Activated naive CD8-positive, alpha-beta T cell treated with anti-CD3 and anti-CD28 coated beads for 36 hours (primary cell): ENCODE measurements at places on chromosomes 7 and 10.

DNA sequence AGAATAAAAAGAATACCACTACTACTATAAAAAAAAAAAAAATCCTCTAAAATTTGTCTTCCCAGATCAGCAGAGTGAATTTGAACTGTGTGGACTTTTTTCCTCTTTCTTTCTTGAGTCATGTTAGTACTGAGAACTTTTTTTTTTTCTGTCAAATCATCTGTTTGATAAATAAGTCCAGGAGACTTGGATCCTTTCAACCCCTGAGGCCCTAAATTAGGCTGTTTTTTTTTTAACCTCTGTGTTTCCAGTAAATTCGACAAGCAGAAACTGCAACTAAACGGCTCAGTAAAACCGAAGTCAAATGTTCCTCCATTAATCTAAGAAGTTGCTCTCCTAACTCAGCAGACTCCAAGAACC, 2.7 kb downstream of the MAP3K8 start:
- peak overlapping the region; percentile 84 for H3K27ac ChIP-seq
- H3K4me1 ChIP-seq: peaks cover 44% of the 10 kb centered on the region
- H3K27me3 ChIP-seq: peaks cover 4% of the 10 kb centered on the region
- no peak for DNase-seq

DNA sequence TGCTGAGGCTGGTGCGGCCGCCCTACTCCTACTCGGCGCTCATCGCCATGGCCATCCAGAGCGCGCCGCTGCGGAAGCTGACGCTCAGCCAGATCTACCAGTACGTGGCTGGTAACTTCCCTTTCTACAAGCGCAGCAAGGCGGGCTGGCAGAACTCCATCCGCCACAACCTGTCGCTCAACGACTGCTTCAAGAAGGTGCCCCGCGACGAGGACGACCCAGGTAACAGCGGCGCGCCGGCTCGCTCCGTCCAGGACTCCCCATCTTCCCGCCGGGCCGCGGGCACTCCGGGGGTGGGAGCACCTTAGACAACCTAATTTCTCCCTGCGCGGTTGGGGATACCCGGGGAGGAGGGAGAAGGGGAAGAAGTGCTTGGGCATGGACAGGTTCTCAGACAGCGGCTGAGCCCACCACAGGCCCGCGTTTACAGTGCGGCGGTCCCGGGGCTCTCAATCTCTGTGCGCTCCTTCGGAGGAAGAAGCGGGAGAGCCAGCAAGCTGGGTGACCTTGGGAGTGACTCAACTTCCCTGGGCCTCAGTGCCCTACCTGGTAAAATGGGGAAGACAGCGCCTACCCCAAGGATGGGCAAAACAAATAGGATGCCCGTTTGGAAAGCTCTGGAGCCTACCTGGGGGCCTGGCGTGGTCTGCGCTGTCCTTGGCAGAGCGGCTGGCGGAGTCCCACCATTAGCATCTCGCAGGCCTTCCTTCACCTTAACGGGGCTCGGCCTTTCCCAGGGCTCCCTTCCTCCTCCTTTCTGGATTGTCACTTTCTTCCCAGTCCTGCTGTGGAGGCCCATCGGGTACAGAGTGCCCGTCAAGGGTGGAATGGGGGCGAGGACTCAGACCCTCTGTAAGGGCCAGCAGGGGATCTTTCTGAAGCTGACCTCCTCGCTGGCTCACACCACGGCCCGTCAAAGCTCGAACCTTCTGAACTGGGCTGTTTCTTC, 852 bp downstream of the FOXI2 start:
- peaks cover 52% of the 10 kb centered on the region for H3K27me3 ChIP-seq
- no peaks in the 10 kb centered on the region for H3K36me3 ChIP-seq
- no peak overlapping the region for H3K4me3 ChIP-seq
- DNase-seq: no peak
- no peak overlapping the region for H3K27ac ChIP-seq

DNA sequence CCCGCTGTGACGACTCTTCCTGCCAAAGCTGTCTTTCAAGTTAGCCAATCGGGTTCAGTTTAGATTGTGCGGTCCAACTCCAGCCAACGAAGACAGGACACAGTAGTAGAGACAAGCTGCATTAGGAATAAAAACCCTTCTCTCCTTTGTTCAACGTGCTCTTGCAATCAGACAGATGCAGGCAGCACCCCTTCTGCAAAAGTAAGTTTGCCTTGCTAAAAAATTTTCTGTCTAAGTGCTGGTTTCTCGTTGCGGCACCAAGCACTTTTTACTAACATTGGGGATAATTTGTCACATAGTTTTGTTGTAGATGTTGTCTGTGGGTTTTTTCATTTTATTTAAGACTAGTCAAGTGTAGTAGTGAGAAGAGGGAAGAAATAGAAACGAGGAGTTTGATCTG, 58.1 kb downstream of the MINPP1 start:
- no peak for DNase-seq
- H3K36me3 ChIP-seq: peaks cover 8% of the 10 kb centered on the region
- no peaks in the 10 kb centered on the region for H3K4me1 ChIP-seq
- H3K27me3 ChIP-seq: peaks cover 6% of the 10 kb centered on the region

DNA sequence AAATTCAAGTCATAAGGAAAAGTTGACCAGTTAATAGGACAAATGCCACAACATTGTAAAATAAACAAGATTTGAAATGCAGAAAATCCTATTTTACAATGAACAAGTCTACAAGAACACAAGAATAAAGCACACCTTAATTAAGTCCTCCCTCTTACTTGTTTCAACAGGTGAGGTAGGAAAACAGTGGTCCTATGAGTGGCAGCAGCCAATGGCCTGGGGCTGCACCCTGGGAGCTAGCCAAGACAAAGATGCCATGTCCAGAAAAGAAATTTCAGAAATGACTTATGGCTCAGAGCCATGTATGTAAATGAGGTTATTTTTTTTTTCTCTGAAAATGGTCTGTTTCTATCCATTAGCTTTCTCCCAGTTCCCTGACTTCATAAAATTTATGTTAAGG, 14.3 kb downstream of the KLLN start:
- H3K27me3 ChIP-seq: no peaks in the 10 kb centered on the region
- no peak for DNase-seq
- H3K36me3 ChIP-seq: no peaks in the 10 kb centered on the region
- peaks cover 4% of the 10 kb centered on the region for H3K4me1 ChIP-seq

GRCh38 chr10:67921065-67921464, 36.6 kb downstream of the SIRT1 start:
- H3K27me3 ChIP-seq: no peaks in the 10 kb centered on the region
- DNase-seq: no peak
- H3K4me3 ChIP-seq: no peak overlapping the region

GRCh38 chr10:96596422-96597407, 9.9 kb upstream of the TM9SF3 start:
- H3K36me3 ChIP-seq: peaks cover 7% of the 10 kb centered on the region
- DNase-seq: no peak
- H3K4me1 ChIP-seq: peaks cover 2% of the 10 kb centered on the region
- peaks cover 3% of the 10 kb centered on the region for H3K27me3 ChIP-seq
- H3K27ac ChIP-seq: no peak overlapping the region
- no peak overlapping the region for H3K4me3 ChIP-seq

DNA sequence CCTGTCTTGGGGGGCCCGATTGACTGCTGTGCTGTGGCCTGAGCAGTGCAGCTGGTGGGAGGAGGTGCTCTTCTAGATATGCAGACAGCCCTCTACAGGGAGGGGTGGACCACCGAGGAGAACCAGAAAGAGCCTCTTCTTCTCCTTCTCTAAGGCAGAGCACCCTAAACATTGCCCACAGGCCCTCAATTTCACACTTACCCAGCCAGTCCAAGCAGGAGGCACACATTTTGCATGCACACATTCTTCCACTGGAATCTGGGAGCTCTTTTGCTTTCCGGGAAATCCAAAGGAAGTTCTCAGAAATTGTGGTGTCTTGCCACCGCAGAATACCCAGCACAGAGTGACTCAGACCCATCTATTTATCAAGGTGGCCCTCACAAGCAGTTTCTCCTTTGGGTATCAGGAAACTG, 45.8 kb downstream of the EEPD1 start:
- peaks cover 14% of the 10 kb centered on the region for H3K4me1 ChIP-seq
- no peak overlapping the region for H3K4me3 ChIP-seq
- no peak overlapping the region for H3K27ac ChIP-seq

- H3K27me3 ChIP-seq: peaks cover 4% of the 10 kb centered on the region
- no peak overlapping the region for H3K27ac ChIP-seq
- no peaks in the 10 kb centered on the region for H3K4me1 ChIP-seq
- no peak overlapping the region for H3K4me3 ChIP-seq
- H3K36me3 ChIP-seq: no peaks in the 10 kb centered on the region
Observed at GRCh38 chr7:34048445-34048844, 143.1 kb downstream of the BMPER start.

DNA sequence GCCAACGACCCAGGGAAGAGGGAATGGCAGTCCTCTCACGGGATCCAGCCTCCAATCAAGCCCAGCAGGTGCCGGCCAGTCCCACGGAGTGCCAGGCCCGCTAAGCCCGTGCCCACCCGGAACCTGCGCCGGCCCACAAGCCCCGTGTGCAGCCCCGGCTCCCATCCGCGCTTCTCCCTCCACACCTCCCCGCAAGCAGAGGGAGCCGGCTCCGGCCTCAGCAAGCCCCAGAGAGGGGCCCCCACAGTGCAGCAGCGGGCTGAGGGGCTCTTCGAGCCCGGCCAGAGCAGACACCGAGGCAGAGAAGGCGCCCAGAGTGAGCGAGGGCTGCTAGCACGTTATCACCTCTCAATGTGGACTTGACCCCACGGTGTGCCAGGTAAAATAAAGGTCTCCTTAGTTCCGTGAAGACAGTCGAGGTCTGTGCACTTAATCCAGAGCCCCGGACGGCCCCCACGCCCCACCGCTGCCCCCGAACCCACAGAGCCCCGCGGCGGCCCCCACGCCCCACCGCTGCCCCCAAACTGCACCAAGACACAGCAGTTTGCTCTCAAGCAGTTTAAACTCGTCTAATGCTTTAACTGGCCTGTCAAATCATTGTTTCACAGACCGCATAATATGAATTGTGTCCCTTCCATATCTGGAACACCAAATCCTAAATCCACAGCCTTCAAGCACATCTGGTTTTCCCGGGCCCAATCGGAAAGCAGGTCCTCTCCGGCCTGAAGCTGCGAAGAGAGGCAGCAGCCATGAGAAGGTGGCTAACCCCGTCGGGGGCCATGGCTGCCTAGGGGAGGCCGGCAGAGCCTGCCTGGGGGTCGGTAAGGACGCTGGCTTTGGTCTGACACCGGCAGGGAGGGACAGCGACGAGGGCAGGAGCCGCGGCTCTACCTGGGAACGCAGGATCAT, 307.8 kb downstream of the PTPRN2 start:
- no peak for DNase-seq
- no peak overlapping the region for H3K27ac ChIP-seq
- no peak overlapping the region for H3K4me3 ChIP-seq
- H3K4me1 ChIP-seq: no peaks in the 10 kb centered on the region
- no peaks in the 10 kb centered on the region for H3K27me3 ChIP-seq

DNA sequence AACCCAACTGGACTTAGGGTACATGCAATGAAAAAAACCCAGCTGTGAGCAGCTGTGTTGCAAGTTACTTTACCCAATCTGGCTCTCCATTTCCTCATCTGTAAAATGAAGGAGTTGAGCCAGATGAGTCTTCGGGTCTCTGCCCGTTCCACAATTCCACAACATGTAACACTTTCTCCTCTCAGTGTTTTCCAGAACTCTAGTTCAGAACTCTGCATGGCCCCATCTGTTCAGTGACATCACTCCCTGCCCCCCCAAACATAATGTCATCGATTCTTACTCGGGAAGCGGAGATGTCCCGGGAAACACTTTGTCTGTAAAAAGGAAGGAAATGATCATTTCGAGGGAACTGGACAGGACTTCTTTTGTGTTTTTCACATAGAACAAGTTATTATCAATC, 2.5 kb downstream of the SH3PXD2A start:
- H3K4me1 ChIP-seq: peaks cover 8% of the 10 kb centered on the region
- peaks cover 41% of the 10 kb centered on the region for H3K27me3 ChIP-seq
- no peak for DNase-seq
- H3K4me3 ChIP-seq: no peak overlapping the region
- H3K36me3 ChIP-seq: no peaks in the 10 kb centered on the region

- no peaks in the 10 kb centered on the region for H3K36me3 ChIP-seq
- H3K27me3 ChIP-seq: peaks cover 26% of the 10 kb centered on the region
- H3K27ac ChIP-seq: no peak overlapping the region
- H3K4me3 ChIP-seq: no peak overlapping the region
Observed at GRCh38 chr7:78039790-78040776, 241.5 kb downstream of the PHTF2 start.

GRCh38 chr7:92753614-92754013, 82.8 kb downstream of the CDK6 start:
- peaks cover 34% of the 10 kb centered on the region for H3K4me1 ChIP-seq
- H3K36me3 ChIP-seq: peaks cover 56% of the 10 kb centered on the region
- no peaks in the 10 kb centered on the region for H3K27me3 ChIP-seq
- H3K27ac ChIP-seq: no peak overlapping the region
- DNase-seq: no peak

GRCh38 chr10:75508814-75509306, 77.4 kb downstream of the LRMDA start:
- H3K27me3 ChIP-seq: peaks cover 9% of the 10 kb centered on the region
- H3K36me3 ChIP-seq: no peaks in the 10 kb centered on the region
- H3K27ac ChIP-seq: no peak overlapping the region
- DNase-seq: no peak

- peaks cover 5% of the 10 kb centered on the region for H3K4me1 ChIP-seq
- no peak overlapping the region for H3K27ac ChIP-seq
- peaks cover 2% of the 10 kb centered on the region for H3K27me3 ChIP-seq
- DNase-seq: no peak
- no peaks in the 10 kb centered on the region for H3K36me3 ChIP-seq
- no peak overlapping the region for H3K4me3 ChIP-seq
Observed at GRCh38 chr10:77866598-77866997, 60.0 kb downstream of the DLG5 start.

DNA sequence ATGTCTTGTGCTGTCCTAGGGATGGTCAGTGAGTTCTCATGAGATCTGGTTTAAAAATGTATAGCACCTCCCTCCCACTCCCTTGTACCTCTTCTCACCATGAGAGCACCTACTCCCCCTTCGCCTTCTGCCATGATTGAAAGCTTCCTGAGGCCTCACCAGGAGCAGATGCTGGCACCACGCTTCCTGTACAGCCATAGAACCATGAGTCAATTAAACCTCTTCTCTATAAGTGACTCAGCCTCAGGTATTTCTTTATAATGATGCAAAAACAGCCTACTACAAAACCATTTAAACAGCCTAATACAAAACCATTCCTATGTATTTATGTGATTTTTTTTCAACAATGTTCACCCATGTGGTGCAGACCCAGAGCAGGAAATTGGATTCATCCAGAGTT, 32.0 kb downstream of the KDM7A start:
- no peak overlapping the region for H3K4me3 ChIP-seq
- DNase-seq: no peak
- peaks cover 51% of the 10 kb centered on the region for H3K4me1 ChIP-seq
- no peak overlapping the region for H3K27ac ChIP-seq
- no peaks in the 10 kb centered on the region for H3K27me3 ChIP-seq

DNA sequence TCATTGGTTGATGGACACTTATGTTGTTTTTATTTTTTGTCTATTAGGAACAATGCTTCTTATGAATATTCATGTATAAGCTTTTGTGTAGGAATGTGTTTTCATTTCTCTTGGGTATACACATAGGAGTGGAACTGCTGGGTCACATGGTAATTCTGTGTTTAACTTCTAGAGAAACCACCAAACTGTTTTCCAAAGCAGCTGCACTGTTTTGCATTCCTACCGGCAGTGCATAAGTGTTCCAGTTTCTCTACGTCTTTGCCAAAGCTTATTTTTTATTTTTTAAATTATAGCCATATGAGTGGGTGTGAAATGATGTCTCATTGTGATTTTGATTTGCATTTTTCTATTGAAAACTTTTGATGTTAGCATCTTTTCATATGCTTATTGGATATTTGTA, 51.3 kb downstream of the ADK start:
- peaks cover 8% of the 10 kb centered on the region for H3K4me1 ChIP-seq
- H3K36me3 ChIP-seq: peaks cover 22% of the 10 kb centered on the region
- H3K4me3 ChIP-seq: no peak overlapping the region
- no peak for DNase-seq

- H3K4me3 ChIP-seq: no peak overlapping the region
- H3K4me1 ChIP-seq: no peaks in the 10 kb centered on the region
- H3K27ac ChIP-seq: no peak overlapping the region
- no peaks in the 10 kb centered on the region for H3K27me3 ChIP-seq
- H3K36me3 ChIP-seq: no peaks in the 10 kb centered on the region
Observed at GRCh38 chr7:11461946-11462345, 370.1 kb downstream of the THSD7A start.
